Activated CD4-positive, CD25-positive, alpha-beta regulatory T cell treated with anti-CD3 and anti-CD28 coated beads, Interleukin-2, amount 50 U/mL, for 72 hours (primary cell): ENCODE measurements at places on chromosomes 16 and 17.

GRCh38 chr16:54397190-54397835 is 110.7 kb upstream of the IRX3 start:
- DNase-seq: no peak

DNA sequence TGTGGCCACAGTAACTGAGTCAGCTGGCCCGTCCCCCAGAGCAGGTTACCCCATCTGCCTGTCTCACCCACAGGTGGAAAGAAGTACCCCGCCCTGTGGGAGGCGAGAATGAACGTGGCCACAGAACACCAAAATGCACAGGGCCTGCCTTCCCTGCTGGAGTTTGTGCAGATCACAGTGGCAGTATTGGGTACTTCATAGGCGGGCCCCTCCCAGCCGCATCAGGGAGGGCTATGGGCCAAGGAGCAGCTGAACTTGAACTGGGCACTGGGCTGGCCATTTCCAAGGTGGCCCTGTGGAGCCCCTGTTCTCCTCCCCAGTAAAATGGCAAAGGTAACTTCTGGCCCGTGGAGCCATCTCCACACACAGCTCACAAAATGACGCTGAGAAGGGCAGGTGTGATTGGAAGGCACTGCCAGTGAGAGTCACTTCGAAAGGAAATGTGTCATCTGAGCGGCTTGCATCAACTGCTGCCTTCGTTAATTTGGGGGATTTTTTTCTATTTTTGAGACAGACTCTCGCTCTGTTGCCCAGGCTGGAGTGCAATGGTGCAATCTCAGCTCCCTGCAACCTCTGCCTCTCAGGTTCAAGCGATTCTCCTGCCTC is 162.9 kb downstream of the ENGASE start:
- no peak for DNase-seq

GRCh38 chr17:35709874-35710273 is 21.6 kb upstream of the RASL10B start:
- DNase-seq: no peak

- DNase-seq: no peak
Observed at GRCh38 chr16:48539485-48540221, 70.3 kb downstream of the N4BP1 start.

- no peak for DNase-seq
Observed at GRCh38 chr16:22353191-22353919, 21.1 kb downstream of the CDR2 start.

DNA sequence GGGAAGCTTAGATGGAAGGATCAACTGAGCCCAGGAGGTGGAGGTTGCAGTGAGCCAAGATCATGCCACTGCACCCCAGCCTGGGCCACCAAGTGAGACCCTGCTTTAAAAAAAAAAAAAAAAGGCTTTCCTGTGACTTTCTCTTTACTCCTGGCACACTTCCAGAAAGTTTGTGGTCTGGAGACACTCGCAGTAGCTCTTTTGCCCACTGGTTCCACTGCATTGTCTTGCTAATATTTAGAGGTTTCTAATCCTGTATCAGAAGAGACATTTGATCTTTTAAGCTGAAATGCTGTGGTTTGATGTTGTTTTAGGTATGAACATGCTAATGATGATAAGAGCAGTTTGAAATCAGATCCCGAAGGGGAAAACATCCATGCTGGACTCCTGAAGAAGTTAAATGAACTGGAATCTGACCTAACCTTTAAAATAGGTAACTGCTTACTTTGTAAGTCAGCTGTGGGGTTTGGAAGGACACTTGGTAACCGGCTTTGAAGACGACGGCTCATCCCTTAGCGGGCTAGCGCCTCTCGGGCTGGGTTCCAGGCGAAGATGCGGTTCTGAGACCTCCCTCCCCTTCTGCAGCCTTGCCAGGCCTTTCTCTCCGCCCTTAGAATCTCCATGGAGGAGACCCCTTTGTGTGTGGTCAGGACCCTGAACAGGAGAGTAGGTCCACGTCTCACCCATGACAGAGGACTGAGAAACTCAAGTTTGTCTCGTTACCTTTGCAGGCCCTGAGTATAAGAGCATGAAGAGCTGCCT is 23.1 kb downstream of the NTAN1 start:
- DNase-seq: no peak

GRCh38 chr17:70882504-70882903 is 713.2 kb downstream of the KCNJ2 start:
- DNase-seq: no peak

GRCh38 chr17:76513306-76513692 is 12.1 kb upstream of the RHBDF2 start:
- DNase-seq: no peak

- no peak for DNase-seq
Observed at GRCh38 chr16:83356266-83356665, 451.5 kb upstream of the HSBP1 start.

- DNase-seq: no peak
Observed at GRCh38 chr17:57505841-57506773, 239.0 kb downstream of the CCDC182 start.

GRCh38 chr16:29232811-29233704 is 173.5 kb downstream of the NPIPB11 start:
- no peak for DNase-seq

DNA sequence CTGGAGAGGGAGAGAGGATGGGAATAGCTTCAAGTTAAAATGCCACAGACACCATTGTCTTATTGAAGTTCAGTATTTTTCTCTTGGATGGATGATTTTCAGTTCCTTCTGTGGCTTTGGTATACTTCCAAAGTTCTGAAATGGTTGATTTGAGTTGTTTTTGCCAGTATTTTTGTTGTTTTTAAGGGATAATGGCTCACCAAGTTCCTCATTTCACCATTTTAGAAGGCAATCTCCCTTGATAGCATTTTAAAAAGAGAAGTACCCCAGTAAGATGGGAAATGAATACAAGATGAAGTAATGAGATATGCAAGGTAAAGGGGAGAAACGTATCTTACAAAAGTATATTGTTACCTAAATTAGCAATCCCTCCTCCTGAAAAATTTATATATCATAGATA is 18.5 kb upstream of the SPDYE4 start:
- DNase-seq: no peak

- DNase-seq: no peak
Observed at GRCh38 chr16:73383195-73383987, 335.5 kb upstream of the ZFHX3 start.

DNA sequence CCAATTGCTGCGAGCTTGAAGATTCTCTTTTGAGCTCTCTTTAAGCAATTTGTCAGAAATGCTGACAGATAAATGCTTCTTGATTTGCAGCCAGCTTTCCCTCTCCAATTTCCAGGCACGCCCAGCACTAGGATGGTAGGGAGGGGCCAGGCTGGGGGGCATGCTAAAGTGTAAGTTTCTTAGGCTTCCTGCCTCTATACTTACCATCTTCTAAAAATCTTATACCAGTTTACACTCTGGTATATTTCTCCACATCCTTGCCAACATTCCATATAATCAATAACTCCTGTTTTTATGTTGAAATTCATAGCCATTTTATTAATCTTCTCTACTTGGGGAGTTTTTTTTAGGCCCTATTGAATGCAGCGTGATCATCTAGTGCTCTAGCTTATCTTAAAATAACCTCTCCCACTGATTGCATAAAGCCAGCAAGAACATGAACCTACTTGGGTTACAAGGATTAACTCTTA is 17.5 kb downstream of the ACSF2 start:
- no peak for DNase-seq

GRCh38 chr17:7956228-7956965 is 24.4 kb downstream of the CNTROB start:
- no peak for DNase-seq

- no peak for DNase-seq
Observed at GRCh38 chr17:37849617-37849972, 74.6 kb upstream of the TBC1D3K start.

GRCh38 chr16:62240722-62241121 is 204.5 kb upstream of the CDH8 start:
- DNase-seq: no peak

- DNase-seq: no peak
Observed at GRCh38 chr17:42055496-42055895, 5.1 kb upstream of the C17orf113 start.

DNA sequence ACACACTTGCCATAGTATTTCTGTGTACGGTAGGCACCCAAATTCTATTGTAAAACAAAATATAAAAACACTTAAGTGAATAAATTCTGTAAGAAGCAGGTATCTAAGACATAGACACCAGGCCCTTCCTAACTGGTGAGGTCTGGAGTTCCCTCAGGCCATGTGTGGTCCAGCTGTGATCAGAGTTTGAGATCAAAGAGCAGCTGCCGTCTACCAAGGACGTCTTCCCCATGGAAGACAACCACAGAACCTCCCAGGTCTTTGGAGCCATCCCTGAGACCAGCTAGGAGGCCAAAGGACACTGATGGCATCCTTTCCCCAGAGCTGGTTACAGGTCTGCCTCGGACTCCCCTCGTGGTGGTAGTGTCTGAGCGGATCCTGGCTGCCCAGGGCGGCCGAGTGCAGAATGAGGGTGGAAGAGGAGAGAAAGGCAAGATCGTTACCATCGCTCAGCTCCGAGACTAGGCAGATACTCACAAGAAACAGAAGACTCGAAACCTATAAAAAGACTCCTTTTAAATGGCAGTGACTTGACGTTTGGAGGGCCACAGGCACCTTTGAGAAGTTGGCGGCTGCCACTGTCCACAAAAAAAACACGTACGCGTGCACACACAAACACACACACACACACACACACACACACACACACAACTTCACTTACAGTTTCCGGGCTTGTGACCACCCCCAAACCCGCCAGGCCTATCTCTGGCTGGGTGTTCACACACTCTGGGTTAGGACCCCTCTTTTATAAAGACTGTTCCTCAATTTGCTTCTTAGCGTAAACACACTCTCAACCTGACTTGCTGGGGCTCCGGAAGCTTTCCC is 7.5 kb downstream of the TIMP2 start:
- no peak for DNase-seq

DNA sequence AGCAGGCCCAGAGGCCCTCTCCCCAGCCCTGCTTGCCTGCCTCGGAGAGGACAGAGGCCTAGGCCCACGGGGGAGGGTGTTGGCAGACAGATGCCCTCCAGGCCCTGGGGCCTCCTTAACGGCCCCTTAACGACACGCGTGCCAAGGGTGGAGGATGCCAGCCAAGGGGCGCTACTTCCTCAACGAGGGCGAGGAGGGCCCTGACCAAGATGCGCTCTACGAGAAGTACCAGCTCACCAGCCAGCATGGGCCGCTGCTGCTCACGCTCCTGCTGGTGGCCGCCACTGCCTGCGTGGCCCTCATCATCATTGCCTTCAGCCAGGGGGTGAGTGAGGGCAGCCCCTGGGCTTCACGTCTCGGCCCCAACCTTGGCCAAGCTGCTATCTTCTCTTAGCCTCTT is 21.7 kb downstream of the ADCY7 start:
- DNase-seq: no peak

- DNase-seq: no peak
Observed at GRCh38 chr17:38434178-38434665, 6.0 kb downstream of the ARHGAP23 start.

DNA sequence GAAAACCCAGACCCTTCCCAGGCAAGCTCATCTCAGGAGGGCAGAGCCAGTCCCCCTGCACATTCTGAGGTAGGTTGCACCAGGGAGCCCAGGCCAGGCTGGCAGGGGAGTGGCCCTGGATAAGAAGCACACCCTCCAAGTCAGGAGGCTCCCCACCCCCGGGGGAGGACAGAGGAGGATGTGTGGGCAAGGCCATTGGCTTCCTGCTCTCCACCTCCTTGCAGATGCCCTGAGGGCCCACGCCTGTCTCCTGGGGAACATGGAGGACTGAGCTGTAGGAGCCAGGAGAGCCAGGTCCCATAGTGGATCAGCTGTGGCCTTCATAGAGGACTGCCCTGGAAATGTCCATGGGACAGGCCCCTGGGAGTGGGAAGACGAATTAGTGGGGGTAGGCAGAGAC is 126.7 kb downstream of the IRF8 start:
- DNase-seq: no peak

GRCh38 chr17:39946551-39947330 is 16.1 kb upstream of the GSDMA start:
- no peak for DNase-seq
